ENCODE measurements at places on chromosomes 11 and 22.

DNA sequence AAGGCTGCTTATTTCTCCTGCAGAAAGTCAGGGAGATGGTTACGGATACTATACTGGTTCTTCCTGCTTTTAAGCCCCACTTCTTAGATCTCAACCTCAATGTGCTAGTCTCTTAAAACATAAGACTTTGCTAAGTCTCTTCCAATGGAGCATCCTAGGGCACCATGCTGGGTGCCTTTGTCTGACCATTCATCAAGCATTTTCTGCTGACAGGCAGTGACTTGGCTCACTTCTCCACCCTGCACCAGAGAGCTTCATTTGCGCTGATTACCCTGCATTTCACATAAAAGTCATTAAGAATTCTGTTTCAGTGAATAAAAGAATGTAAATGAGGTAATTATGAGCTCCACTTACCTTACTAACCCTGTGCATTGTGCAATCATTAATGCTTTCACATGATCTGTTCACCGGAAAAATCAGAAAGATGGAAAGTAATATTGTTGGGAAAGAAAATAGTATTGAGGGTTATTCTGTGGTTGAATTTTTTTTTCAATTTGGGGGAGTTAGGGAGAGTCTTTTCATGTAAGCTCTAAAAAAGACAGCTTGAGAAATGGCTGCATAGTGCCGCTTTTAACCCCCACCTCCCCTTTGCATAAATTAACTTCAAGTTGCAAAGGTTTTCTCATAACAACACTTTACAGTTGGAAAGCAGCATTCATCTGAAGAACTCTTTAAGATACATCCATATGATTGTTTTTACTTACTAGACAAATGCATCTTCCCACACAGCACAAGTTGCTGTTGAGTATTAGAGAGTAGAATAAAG, 677.3 kb upstream of the KIRREL3 start:
- DNase-seq = no peak

DNA sequence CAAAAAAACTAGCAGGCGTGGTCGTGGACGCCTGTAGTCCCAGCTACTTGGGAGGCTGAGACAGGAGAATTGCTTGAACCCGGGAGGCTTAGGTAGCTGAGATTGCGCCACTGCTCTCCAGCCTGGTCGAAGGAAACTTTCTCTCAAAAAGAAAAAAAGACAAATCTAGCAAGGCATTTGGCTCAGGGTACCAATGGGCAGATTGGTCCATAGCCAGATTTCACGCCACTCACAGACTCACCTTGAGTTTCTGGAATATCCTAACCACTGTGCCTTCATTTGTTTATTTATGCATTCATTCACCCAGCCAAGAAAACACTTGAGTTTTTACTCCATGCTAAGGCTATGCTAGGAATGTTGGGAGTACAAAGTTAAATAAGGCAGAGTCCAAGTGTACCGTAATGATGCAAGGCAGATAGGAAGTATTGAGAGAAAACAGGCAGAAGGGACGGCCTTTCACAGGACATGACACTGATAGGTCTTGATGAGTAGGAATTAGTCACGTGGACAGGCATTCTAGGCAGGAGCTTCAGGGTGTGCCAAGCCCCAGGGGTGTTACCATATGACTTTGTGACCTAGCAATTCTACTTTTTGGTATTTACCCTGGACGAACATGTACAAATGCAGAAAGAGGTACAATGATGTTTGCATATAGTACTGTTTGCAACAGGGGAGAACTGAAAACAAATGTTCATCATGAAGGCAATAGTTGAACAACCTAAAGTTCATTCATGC, 3.0 kb upstream of the PACSIN3 start:
- DNase-seq = no peak

DNA sequence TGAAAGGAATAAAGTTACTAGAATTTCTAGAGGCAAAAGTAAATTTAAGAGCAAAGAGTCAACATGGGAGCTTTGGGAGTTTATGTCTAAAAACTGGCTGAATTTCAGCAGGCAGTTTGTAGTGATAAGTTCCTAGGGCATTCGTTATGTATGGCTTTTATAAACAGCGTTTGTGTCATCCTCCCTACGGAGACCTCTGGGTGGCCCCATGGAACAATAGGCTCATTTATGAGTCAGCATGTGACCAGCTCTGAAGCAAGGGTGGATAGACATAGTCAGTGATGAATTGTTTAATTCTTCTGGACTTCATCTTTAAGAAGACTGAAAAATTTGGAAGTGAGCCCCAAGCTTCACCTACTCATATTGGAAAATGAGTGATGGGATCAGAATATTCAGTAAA, 37.1 kb downstream of the SVIP start:
- DNase-seq = no peak

- no peak for DNase-seq
Observed at GRCh38 chr11:7905549-7905948, 25.5 kb downstream of the OR10A6 start.

- DNase-seq = peak; percentile 72
Observed at GRCh38 chr11:61071208-61071681, 31.0 kb upstream of the CD5 start.

GRCh38 chr11:33376331-33377310, 119.4 kb downstream of the HIPK3 start:
- DNase-seq = no peak

DNA sequence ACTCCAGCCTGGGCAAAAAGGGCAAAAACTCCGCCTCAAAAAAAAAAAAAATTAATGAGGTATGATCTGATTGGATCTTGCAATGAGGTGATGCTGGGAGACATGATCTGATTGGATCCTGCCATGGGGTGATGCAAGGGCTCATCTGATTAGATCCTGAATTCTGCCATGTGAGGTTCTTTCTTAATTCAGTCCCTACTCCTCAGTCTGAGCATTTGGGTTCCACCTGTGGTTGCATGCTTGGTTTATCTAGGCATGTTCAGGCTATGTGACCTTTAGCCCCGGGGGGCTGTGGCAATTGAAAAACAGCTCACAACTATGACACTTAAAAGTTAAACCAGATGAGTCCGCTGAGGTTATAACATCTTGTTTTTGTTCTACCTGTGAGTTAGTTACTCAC, 4.8 kb upstream of the TRIM6 start:
- no peak for DNase-seq

DNA sequence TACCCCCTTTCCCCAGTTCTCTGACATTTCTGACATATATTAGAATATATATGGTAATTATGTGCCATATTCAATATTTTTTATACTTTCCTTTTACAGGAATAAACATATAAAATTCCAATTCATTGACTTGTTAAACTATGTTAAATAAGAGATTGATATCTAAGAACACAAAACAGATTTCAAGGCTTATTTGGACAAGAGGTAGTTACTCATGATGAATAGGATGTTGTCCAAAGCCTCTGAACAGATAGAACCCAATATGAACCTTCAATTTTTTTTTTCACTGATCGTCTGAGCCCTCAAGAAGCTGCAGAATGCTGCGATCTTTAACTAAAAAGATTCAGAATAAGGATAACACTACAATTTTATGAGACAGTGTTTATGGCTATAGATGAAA, 340.3 kb downstream of the LUZP2 start:
- DNase-seq = no peak

DNA sequence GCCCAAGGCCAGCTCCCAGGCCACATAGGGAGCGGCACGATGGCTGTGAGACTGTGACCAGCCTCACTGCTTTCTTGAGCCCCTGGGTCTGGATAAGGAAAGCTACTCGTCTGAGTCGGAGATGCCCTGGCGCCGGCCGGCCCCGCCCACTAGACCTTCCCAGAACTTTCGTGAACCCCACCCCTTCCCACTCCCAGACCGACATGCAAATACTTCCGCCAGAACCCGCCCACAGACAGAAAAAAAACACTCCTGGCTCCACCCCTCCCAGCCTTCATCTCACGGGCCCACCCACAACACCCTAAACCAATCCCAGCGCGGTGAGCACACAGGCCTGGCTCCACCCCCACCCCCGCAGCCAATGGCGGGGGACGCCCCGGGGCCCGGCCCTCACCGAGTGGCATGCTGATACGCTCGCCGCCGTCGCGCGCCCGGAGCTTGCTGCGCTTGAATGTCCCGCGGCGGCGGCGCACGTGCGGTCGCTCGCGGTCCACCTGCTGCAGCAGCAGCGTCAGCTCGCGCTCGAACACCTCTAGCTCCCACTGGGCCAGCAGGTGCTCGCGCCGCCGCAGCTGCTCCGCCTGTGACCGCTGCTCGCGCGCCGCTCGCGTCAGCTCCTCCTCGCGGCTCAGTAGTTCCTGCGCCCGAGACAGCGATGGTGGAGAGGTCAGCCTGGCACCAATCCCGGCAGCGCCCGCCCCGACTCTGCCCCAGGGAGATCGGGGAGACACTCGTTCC, 7.0 kb downstream of the MAP3K11 start:
- peak; percentile 37 for DNase-seq

GRCh38 chr11:65579291-65579690, 3.4 kb downstream of the EHBP1L1 start:
- DNase-seq = no peak

DNA sequence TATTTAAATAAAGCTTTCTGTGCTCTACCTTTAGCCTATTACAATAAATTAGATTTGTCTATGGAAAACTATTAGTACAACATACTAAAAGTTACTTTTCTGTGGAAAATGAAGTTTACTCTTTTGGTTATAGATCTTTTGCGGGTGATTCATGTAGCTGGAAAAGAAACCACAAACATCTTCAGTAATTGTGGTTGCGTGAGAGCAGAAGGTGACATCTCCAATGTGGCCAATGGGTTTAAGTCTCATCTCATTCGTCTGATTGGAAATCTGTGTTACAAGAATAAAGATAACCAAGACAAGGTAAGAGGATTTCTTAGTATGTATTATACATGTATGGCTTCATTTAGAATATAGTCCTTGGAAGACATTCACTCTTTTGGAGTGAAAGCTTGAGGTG, 68.6 kb downstream of the ATXN10 start:
- no peak for DNase-seq

DNA sequence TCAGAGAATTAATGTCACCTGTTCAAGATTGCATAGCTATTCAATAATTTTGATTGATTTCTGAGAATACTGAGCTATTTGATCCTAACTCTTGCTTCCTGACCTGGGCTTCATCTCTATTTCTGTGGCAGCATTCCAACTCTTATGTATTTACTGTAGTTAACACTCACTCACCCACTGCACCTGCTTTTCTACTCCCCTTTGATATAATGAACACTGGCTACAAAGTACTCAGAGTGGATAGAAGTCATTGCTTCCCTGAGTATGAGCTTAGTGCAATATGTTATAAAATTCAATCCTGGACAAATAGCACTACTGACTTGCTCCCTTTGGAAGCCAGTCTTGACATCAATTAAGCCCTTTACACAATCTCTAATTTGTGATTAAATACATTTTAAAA, 117.2 kb downstream of the APIP start:
- no peak for DNase-seq

DNA sequence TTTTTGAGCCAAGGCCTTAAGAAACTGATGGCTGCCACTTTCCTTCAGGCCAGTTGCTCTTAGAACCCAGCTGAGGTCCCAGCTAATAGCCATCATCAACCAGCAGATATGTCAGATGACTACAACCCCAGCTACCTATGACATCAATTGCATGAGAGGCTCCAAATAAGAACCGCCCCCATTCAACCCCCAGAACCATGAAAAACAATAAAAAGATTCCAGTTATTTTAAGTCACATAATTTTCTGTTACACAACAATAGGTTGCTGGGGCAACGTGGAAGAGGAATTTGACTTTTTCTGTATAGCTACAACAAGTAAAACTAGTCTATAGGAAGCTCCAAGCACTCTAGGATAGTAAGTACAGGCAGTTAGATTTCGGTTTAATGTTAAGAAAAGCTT, 216.3 kb upstream of the MTNR1B start:
- no peak for DNase-seq
